ENCODE measurements at places on chromosomes 4 and X. TPM values are rescaled to one million over a fixed set of nuclear protein-coding genes. Genes with fewer than 3 reads are reported as not detected.

The TCEAL7 gene
- total RNA-seq = 11.8 TPM

The MFAP3L gene
- 5.9 TPM for total RNA-seq

The BTK gene
- not detected for total RNA-seq

The AADAT gene
- 6.4 TPM for total RNA-seq

The FUNDC1 gene
- 21.0 TPM for total RNA-seq

The PSAPL1 gene
- total RNA-seq = not detected

The CYLC1 gene
- not detected for total RNA-seq

The DCAF8L2 gene
- total RNA-seq = not detected

The ARAP2 gene
- 7.3 TPM for total RNA-seq

The GASK1B gene
- total RNA-seq = 60.0 TPM

The F11 gene
- not detected for total RNA-seq

The HSPA4L gene
- 6.5 TPM for total RNA-seq

The TEC gene
- 1.8 TPM for total RNA-seq

The PABPC5 gene
- total RNA-seq = 5.2 TPM

The USP51 gene
- total RNA-seq = 3.5 TPM

Measured in articular chondrocyte of knee joint (primary cell).